ENCODE measurements at places on chromosomes 6 and 20. TPM values are rescaled to one million over a fixed set of nuclear protein-coding genes. Genes with fewer than 3 reads are reported as not detected.

DNA sequence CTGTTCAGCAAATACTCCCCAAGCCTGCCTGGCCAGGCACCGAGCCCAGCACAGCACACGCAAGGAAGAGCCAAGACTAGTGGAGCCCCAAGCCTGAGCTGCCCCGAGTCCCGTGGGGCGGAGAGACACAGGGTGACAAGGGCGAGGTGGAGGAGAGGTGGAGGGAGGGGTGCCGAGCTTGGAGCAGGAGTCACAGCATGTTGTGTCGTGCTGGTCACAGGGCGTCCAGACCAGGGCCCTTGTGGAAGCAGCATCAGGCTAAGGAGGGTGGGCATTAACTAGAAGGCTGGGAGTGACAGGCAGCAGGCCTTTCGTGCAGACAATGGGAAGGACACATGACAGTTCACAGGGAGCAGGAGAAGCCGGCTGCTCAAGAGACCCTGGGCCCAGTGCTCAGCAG, 391.6 kb downstream of the TAF4 start:
- H3K4me1 ChIP-seq, result no peaks in the 10 kb centered on the region
- no peaks in the 10 kb centered on the region for H3K36me3 ChIP-seq
- no peak overlapping the region for H3K4me3 ChIP-seq
- H3K27ac ChIP-seq, result no peak overlapping the region
- no peaks in the 10 kb centered on the region for H3K27me3 ChIP-seq

DNA sequence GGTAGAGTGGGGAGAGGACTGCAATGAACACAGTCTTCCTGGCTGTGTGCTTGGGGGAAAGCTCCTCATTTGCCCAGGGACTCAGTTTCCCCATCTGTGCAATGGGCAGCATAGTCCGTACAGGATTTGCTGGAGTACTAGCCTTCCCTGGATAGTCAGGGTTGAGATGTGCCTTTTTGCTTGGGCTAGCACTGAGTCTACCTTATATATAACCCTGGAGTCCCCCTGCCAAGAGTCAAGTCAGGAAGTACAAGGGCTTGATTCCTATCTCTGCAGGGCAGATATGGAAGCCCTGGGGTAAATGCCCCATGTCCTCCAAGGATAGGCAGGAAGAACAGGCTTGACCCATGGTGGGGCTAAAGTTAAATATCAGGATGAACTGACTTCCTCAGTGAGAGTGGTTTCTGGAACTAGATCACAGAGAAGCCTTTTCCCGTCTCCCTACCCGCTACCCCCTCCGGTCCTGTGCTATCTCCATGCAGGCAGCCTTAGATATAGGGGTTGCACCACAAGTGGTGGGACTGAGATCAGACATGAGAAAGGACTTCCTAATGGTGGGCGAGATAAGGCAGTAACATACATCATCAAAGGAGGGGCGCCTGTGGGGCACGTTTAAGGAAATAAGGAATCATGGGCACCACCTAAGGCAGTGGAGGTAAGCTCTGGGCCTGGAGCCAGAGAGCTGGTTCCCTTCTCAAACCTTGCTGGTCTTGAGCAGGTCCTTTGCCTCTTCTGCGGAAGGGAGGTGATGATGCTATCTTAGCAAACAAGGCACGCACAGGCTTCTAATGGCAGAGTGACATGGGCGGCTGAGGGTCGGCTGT, 157.9 kb downstream of the MRPL14 start:
- DNase-seq, result no peak
- no peak overlapping the region for H3K27ac ChIP-seq
- H3K27me3 ChIP-seq, result no peaks in the 10 kb centered on the region
- peaks cover 34% of the 10 kb centered on the region for H3K4me1 ChIP-seq
- H3K4me3 ChIP-seq, result no peak overlapping the region
- H3K36me3 ChIP-seq, result no peaks in the 10 kb centered on the region

GRCh38 chr20:20731945-20732296, 19.5 kb upstream of the RALGAPA2 start:
- H3K27me3 ChIP-seq, result no peaks in the 10 kb centered on the region
- no peaks in the 10 kb centered on the region for H3K36me3 ChIP-seq
- H3K27ac ChIP-seq, result peak overlapping the region; percentile 89
- H3K4me3 ChIP-seq, result no peak overlapping the region
- H3K4me1 ChIP-seq, result peaks cover 27% of the 10 kb centered on the region

Gene ADGRF1
- polyA plus RNA-seq, result not detected

Gene HLA-DRA
- polyA plus RNA-seq, result 43.0 TPM

DNA sequence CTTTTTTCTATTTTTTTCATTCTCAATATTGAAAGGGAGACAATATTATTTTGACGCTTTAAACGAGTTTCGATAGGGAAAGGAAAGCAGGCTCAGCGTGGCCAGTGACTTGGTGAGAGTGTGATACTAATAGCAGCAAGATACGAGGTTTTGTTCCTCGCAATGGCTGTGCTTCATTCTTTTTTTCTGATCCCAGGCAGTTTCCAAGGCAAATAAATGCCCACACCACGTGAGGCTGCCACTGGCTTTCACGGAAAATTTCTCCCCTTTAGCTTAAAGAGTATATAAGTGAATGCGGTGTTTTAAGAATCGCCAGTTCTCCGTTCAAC, 196.4 kb upstream of the ZNF184 start:
- peaks cover 9% of the 10 kb centered on the region for H3K27me3 ChIP-seq
- H3K36me3 ChIP-seq, result no peaks in the 10 kb centered on the region
- H3K4me3 ChIP-seq, result no peak overlapping the region
- no peaks in the 10 kb centered on the region for H3K4me1 ChIP-seq
- H3K27ac ChIP-seq, result no peak overlapping the region

Gene ATP6V1G2
- polyA plus RNA-seq, result 4.7 TPM

DNA sequence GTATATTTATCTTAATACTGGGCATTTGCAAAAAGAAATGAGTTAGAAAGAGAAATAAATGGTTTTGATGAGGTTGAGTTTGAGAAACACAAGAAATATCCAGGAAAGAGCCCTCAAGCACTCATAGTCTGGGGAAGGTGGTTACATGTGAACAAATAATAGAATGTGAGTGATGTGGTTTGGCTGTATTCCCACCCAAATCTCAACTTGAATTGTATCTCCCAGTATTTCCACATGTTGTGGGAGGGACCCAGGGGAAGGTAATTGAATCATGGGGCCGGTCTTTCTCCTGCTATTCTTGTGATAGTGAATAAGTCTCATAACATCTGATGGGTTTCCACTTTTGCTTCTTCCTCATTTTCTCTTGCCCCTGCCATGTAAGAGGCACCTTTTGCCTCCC, 334.1 kb downstream of the COL12A1 start:
- no peaks in the 10 kb centered on the region for H3K27me3 ChIP-seq
- no peak for DNase-seq
- no peak overlapping the region for H3K27ac ChIP-seq
- no peaks in the 10 kb centered on the region for H3K4me1 ChIP-seq

Gene PROKR2
- not detected for polyA plus RNA-seq

Gene RNF182
- 0.01 TPM for polyA plus RNA-seq

Gene SERAC1
- polyA plus RNA-seq, result 3.9 TPM

GRCh38 chr6:118892355-118892991, 1.5 kb upstream of the ASF1A start:
- peak overlapping the region; percentile 96 for H3K4me3 ChIP-seq
- H3K27me3 ChIP-seq, result no peaks in the 10 kb centered on the region
- peaks cover 18% of the 10 kb centered on the region for H3K4me1 ChIP-seq

GRCh38 chr6:36098920-36099647, 31.2 kb upstream of the MAPK13 start:
- H3K4me3 ChIP-seq, result no peak overlapping the region
- DNase-seq, result no peak
- no peaks in the 10 kb centered on the region for H3K27me3 ChIP-seq
- H3K36me3 ChIP-seq, result peaks cover 7% of the 10 kb centered on the region
- H3K27ac ChIP-seq, result no peak overlapping the region

- H3K27me3 ChIP-seq, result no peaks in the 10 kb centered on the region
- H3K4me1 ChIP-seq, result no peaks in the 10 kb centered on the region
- H3K4me3 ChIP-seq, result no peak overlapping the region
- H3K36me3 ChIP-seq, result no peaks in the 10 kb centered on the region
- no peak for DNase-seq
These were observed 139.6 kb upstream of the RNF24 start for GRCh38 chr20:4154958-4155411.

GRCh38 chr20:47283411-47283810, 73.1 kb downstream of the ZMYND8 start:
- H3K27me3 ChIP-seq, result no peaks in the 10 kb centered on the region
- no peak overlapping the region for H3K27ac ChIP-seq
- no peaks in the 10 kb centered on the region for H3K4me1 ChIP-seq
- H3K36me3 ChIP-seq, result peaks cover 99% of the 10 kb centered on the region
- H3K4me3 ChIP-seq, result no peak overlapping the region
- no peak for DNase-seq

- no peak overlapping the region for H3K27ac ChIP-seq
- H3K4me3 ChIP-seq, result no peak overlapping the region
- no peaks in the 10 kb centered on the region for H3K36me3 ChIP-seq
These were observed 1395.7 kb upstream of the EYS start for GRCh38 chr6:67102743-67103142.

DNA sequence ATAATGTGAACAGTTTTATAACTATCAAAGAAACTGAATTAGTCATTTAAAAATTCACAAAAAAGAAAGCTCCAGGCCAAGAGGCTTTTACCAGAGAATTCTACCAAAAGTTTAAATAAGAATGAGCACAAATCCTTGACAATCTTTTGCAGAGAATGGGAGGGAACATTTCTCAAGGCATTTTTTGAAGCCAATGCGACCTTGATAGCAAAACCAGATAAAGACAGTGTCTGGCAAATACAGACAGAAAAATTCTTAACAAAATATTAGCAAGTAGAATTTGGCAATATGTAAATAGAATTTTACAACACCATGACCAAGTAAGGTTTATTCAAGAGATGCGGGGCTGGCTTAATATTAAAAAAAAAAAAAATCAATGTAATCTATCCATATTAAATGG, 41.7 kb downstream of the RNF24 start:
- H3K4me1 ChIP-seq, result no peaks in the 10 kb centered on the region
- H3K27ac ChIP-seq, result no peak overlapping the region
- no peaks in the 10 kb centered on the region for H3K27me3 ChIP-seq
- H3K36me3 ChIP-seq, result no peaks in the 10 kb centered on the region
- no peak overlapping the region for H3K4me3 ChIP-seq
